ENCODE measurements at places on chromosomes 1 and 21.
A peak's percentile ranks its signal among the peaks of the same experiment; 100 is the strongest.

- DNase-seq, result no peak
Measured at GRCh38 chr1:71698186-71698585, 584.2 kb downstream of the NEGR1 start.

- DNase-seq, result no peak
Measured at GRCh38 chr1:24932725-24933294, 2.7 kb upstream of the RUNX3 start.

DNA sequence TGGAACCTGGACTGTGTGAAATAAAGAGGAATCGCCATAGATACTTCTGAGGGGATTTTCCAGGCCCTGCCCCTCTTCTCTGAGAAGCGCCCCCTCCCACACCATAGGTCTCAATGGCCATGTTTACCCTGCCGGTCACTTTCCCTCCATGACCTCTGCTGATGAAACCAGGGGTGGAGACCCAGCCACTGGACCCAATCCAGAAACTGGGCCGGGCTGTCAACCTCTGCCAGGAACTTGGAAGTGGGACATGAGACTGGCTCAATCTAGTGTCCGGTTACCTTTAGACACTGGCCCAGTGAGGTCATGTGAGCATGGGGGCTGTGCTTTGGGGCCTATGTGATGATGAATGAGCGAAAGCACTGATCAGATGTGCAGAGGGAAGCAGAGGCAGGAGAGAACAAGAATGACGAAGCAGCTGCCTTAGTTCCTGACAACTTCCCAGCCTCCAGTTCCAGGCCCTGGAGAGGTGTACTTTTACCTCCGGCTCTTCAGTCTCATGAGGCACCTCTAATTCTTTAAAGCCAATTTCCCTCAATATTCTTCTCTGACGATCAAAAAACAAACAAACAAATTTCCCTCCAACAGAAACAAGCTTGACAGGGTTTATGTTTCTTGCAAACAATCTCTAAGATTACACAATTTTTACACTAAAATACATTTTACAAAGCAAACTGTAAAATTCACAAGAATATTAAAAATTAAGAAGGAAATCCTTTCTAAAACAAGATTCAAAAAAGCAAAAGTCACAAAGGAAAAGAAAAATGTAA is 4.9 kb downstream of the ASAP3 start:
- no peak for DNase-seq

DNA sequence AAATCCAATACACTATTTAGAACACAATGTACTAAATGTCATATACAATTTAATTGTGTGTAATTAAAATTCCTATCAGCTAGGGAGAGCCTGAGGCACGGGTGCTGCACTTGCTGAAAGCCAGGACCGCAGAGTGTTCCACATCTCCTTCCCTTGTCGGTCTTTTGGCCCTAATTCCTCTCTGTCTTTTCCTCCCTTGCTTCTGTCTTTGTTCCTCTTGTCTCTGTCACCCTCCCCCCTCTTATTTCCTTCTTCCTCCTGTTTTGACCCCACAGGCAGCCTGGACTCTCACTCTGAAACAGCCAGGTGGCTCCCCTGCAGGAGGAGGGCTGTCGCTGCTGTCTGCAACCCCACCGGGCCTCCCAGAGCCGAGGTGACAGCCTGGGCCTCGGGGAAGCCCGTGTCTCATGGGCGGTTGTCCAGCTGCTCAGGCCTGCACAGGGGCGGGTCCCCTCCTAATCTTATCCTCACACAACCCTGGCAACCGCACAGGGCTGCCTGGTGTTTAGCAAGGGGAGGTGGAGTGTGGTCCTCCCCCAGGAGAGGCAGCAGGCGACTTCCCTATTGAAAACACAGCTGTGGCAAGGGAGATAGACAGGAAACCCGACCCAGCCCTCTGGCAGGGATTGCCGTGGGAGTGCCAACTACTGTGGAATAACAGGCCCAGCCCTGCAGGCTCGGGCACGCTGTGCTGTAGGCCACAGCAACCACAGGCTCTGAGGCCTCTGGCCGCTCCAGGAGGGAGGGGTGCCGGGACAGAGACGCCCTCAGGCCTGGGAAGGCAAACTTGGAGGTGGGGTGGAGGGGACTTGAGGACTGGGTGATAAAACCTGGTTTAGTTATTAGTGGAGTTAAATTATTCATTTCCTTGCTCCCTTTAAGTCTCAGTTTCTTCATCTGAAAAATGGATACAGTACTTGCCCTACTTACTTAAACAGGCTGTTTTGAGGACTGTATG is 68.8 kb upstream of the WDR26 start:
- DNase-seq, result peak; percentile 88

DNA sequence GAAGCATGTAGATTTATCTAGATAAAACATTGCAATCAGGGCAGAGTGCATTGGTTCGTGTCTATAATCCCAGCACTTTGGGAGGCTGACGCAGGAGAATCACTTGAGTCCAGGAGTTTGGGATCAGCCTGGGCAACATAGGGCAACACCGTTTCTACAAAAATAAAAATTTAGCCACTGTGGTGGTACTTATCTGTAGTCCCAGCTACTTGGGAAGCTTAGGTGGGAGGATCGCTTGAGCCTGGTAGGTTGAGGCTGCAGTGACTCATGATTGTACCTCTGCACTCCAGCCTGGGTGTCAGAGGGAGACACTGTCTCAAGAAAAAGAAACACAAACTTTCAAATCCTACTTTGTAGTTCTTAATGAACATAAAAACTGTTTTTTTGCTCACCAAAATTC is 64.2 kb upstream of the RCC1 start:
- no peak for DNase-seq

- no peak for DNase-seq
Measured at GRCh38 chr1:68103884-68104554, 53.6 kb upstream of the DIRAS3 start.
